EH (cell line): ENCODE measurements at places on chromosomes 11 and 22.

DNA sequence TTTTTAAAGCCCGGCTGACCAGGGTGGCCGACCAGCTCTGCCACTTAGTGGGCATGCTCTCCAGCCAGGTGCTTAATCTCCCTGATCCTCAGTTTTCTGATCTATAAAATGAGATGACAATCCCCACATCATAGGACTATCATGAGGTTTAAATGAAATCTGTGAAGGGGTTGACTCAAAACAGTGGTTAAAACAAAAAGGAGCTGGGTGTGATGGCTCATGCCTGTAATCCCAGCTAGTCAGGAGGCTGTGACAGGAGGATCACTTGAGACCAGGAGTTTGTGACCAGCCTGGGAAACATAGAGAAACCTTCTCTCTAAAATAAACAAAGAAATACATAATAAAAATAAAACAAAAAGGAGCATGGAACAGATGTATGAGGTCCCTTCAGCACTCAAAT, 3.6 kb upstream of the C11orf86 start:
- peak; percentile 45 for DNase-seq

- DNase-seq = no peak
Measured at GRCh38 chr22:32916025-32916424, 114.5 kb downstream of the TIMP3 start.

DNA sequence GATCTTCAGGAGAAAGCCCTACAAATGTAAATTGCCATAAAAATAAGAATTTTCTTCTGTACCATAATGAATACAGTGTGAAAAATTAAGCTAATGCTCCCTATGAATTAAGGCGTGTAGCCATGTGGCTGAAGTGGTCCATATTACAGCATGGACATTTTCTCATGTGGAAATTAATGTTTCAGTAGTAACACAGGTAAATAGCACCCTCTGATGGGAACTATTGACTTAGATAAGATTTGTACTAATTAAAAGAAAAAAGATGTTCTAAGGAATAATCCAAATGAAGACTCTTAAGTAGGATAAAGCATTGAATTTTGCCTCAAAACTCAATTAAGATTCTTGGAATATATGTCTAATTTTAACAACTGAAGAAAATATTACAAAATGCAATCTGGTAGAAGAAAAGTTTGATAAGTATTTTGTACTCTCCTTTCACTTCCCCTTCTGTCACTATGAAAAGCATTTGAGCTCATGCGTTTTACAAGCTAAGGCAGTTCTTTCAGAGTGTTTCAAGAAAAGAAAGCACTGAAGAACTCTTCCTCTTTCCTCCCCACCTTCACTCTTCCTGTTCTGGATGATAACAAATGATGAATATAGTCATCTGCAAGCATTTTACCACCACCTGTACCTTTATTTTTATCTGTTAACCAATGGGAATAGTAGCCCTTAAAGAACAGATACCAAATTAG, 9.9 kb upstream of the OR8D2 start:
- DNase-seq = no peak

DNA sequence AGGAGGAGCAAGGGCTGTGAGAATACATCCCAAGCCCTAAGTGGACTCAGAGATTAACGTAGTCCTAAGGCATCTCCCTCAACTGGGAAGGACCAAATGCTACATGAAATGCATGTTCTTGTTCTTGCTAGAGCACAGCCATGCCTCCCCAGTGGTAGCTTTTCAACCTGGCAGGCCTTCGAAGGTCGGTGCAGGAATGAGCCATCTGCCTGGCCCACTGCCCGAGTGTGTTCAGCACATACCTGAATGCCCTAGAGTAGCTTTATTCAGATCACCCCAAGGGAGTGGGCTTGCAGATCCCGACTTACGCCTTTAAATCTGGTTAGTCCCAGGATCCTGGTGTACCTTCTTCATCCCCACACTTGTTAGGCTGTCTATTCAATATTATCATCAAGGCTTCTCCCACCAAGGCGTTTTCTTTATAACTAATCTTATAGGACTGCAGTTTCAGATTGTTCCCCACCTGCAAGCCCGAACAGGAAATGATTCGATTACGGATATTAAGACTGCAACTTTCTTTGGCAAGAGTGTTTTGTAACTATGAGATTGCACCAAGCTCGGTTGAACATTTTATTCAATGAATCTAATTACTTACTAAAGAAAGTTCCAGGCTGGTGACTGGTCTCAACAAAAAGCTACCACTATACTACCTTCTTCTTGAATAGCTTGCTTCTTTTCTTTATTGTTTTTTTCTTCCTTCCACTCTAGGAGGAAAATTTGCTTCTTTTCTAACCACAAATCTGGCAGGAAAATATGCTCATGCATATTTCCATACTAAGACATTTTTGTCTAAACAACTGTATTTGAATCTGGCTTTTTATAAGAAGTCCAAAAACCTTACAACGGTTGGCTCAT, 115.6 kb downstream of the SGSM3 start:
- peak; percentile 59 for DNase-seq

GRCh38 chr11:70915158-70915985, 337.0 kb downstream of the SHANK2 start:
- no peak for DNase-seq

- peak; percentile 46 for DNase-seq
Measured at GRCh38 chr11:94199136-94200130, 70.8 kb downstream of the PANX1 start.

- peak; percentile 93 for DNase-seq
Measured at GRCh38 chr11:5620651-5621521, 3.9 kb upstream of the TRIM34 start.

DNA sequence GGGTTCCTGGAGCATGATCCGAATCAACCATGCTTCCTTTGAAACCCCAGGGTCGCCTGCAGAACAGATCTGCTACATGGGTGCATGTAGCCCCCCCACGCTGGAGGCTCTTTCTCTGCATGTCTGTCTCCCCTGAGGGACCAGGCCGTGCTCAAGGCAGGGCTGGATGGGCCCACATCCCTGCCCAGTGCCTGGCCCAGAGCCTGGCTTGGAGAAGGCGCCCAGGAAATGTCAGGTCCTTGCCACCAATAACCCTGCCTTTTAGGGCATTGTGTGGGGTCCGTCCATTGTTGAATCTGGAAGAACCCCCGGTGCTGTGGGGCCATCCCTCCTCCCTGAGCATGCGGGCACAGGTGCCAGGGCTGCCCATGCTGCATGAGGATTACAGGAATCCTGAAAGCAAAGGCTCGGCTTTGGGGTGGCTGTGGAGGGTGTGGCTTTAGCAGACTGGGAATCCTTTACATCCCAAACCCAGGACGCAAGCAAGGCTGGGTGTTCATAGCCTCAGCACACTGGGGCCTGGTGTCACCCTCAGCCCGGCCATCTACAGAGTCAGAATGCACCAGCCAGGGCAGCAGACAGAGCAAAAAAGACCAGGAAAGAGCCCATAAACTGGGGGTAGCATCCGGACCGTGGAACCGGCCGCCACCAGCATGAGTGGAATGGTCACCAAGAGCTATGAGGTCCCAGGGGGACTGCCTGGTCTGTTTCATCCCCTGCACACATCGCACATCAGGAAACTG, 48.2 kb downstream of the RTL6 start:
- DNase-seq = no peak

DNA sequence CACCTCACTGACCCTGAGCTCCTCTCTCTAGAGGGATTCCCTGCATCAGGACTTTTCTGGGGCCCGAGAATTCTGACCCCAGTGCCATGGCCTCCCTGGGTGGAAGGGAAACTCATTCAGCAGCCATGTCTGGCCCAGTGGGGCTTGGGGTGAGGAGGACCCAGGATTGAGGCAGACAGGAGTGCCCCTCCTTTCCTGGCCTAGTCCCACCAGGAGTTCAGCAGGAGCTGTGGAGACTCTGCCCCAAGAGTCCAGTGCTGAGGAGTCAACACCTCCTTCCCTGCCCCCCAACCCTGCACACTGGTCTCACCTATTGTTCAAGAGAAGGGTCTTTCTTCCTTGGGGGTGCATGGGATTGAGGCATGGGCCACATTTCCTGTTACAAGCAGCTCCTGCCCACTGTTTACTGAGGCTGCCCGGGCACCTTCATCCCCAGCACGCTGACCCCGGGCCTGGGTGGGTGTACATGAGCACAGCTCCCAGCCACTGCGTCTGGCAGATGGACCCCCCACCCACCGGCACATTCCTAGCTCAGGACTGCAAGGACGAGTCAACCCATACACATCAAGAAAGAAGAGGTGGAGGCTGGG, 33.9 kb downstream of the ALX4 start:
- no peak for DNase-seq

GRCh38 chr11:133999355-133999754, 42.6 kb upstream of the IGSF9B start:
- no peak for DNase-seq

GRCh38 chr22:38796262-38796957, 2.5 kb upstream of the DNAL4 start:
- DNase-seq = peak; percentile 32

DNA sequence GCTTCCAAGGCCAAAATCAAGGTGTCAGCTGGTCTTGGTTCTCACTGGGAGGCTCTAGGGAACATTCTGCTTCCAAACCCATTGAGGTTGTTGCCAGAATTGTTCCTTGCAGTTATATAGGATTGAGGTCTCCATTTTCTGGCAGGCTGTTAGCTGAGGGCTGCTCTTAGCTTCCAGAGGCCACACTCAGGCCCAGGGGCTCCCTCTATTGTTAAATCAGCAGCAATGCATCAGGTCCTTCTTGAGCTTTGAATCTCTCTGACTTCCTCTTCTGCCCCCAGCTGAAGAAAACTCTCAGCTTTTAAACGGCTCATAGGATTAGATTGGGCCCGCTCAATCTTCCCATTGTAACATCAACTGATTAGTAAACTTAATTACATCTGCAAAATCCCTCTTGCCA, 39.3 kb upstream of the BSX start:
- peak; percentile 68 for DNase-seq

DNA sequence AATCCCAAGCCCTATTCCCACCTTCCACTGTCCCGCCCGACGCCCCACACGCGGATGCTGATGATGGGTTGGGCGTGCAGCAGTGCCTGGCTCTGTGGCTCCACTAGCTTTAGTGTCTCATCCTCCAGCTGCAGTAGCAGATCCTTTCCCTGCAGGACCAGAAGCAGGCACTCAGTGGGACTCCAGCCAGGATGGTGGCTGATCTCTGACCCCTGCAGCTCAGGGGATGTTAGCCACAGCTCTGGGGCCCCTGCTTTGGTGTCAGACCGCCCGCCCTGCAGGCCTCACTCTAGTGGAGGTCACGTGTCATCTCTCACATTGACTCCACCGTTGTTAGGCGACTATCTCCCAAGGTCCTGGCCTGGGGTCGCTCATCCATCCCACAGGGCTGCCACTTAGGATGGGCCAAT, 11.8 kb downstream of the SMPD1 start:
- DNase-seq = no peak

GRCh38 chr11:2669634-2670469, 29.9 kb downstream of the KCNQ1OT1 start:
- no peak for DNase-seq
